Endothelial cell (in vitro differentiated cells): ENCODE measurements at places on chromosomes 4 and X. TPM values are rescaled to one million over a fixed set of nuclear protein-coding genes. Genes with fewer than 3 reads are reported as not detected.

- no peak for DNase-seq
Measured at GRCh38 chr4:107845681-107846080, 20.9 kb downstream of the SGMS2 start.

GRCh38 chr4:52997132-52997416 is 135.0 kb downstream of the RASL11B start:
- no peak for DNase-seq

DNA sequence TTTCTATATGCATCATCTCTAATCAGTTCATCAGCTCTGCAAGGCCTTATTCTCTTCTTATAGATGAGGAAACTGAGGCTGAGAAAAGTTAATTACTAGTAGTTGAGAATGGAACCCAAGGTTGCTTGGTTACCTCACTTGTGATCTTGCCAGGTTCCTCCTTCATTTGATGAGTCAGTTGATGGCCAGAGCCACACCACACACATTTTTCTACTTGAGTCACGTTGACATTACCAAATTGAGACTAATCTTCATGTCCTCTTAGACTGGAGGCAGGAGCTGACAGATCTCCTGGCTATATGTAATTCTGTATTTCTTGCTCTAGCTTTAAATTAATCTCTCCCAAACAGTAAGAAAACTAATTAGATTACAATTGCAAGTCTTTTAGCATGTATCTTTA is 428.4 kb downstream of the AFF2 start:
- DNase-seq, result no peak

GRCh38 chr4:177008071-177008835 is 215.5 kb upstream of the VEGFC start:
- DNase-seq, result no peak

DNA sequence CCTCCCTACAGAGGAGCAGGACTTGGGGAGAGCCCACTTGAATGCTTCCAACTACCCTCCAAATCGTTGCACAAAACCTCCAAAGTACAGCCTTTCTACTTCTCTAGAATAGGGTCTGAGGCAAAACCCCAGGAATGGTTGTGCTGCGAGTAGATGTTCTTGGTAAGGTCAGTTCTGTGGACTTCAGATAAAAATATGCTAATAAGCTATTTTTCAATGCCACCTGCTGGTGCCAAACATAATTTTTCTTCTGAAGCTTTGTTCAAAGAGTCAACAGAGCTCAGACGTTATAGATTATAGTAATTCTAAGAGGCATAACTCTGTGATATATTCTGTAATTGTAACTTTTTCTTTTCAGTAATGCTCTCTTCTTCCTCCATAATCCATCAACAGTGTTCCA is 425.7 kb downstream of the GPAT3 start:
- no peak for DNase-seq

DNA sequence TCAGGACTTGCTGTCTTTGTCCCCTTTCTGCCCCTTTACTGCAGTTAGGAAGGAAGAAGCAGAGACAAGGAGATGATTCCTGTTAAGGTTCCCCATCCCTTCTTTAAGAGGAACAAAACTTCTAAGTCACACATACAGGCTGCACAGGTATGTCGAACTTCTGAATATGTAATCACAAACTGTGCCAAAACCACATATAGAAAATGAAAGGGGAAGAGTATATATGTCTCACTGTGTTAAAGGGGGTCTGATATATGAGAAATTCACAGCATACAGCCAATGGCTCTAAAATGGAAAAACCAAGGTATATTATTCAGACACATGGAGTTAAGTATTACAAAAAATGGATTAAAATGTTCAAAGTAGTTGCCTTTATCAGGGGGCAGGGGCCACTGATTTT is 11.7 kb downstream of the CFAP97 start:
- DNase-seq, result no peak

- no peak for DNase-seq
Measured at GRCh38 chr4:16035843-16036242, 48.0 kb downstream of the PROM1 start.

- peak; percentile 44 for DNase-seq
Measured at GRCh38 chr4:55087009-55087912, 38.1 kb downstream of the KDR start.

The RADX gene
- 3.1 TPM for total RNA-seq

The CPLX1 gene
- 0.46 TPM for total RNA-seq

The ASB5 gene
- total RNA-seq, result not detected

The PAGE2 gene
- total RNA-seq, result not detected

The PDS5A gene
- 57.1 TPM for total RNA-seq
